ENCODE measurements at places on chromosomes 4 and X. TPM values are rescaled to one million over a fixed set of nuclear protein-coding genes. Genes with fewer than 3 reads are reported as not detected.

The TEX13C gene
- total RNA-seq: not detected

The UGT2A3 gene
- total RNA-seq: not detected

The NEIL3 gene
- total RNA-seq: 2.1 TPM

The WAS gene
- 7.1 TPM for total RNA-seq

The HSPA4L gene
- total RNA-seq: 19.8 TPM
